Kidney (tissue), 22 donors: ENCODE measurements at places on chromosomes 7 and 10. TPM values are rescaled to one million over a fixed set of nuclear protein-coding genes. Genes with fewer than 3 reads are reported as not detected.

BTRC gene
- 18.0 TPM for total RNA-seq

SLC16A12 gene
- 38.8 TPM for total RNA-seq

PIP gene
- 0.47 TPM for total RNA-seq

- DNase-seq, result peak; percentile 33
These were observed 24.0 kb downstream of the CCSER2 start for GRCh38 chr10:84352251-84352842.

GRCh38 chr7:901388-902154, 25.2 kb downstream of the GET4 start:
- DNase-seq, result peak; percentile 95

DNA sequence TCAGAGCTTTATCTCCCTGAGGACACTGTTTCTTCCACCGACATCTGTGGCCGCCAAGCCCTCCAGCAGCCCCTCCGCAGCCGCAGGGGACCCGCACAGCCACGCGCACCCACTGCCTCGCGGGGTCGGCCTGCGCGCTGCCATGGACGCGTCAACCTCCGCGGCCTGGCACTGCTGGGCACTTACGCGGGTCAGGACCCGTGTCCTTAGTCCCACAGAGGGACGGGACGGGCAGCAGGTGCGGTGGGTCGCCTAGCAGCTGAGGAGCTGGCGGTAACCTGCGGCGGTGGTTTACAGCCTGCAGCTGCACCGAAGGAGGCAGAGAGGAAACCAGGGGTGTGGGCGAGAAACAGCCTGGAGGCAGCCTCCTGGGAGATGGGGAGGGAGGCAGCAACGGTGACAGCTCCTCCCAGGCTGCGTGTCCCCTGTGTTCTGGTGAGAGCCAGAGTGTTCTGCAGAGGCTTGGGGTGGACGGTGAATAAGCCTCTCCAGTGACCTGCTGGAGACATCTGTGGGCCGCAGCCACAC, 61.3 kb downstream of the SEC61G start:
- no peak for DNase-seq

DNA sequence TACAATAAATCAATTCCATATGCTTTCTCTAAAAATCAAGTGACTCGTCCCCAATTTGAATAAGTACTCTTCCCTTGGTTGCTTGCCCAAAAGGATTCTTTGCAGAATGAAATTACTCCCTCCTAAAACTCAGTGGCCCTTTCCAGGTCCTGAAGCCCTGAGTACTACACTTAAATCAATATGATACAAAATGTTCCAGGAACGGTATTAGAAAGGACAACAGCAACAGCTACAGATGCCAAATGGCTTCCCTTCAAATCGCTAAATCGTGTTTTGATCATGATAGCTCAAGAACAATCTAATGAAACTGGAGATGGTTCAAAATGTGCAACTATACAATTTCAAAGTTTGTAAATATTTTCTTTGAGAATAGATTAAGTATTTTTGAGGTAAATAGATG, 59.4 kb downstream of the TPK1 start:
- DNase-seq, result no peak

- no peak for DNase-seq
These were observed 15.8 kb downstream of the SCIN start for GRCh38 chr7:12586271-12586670.

DNA sequence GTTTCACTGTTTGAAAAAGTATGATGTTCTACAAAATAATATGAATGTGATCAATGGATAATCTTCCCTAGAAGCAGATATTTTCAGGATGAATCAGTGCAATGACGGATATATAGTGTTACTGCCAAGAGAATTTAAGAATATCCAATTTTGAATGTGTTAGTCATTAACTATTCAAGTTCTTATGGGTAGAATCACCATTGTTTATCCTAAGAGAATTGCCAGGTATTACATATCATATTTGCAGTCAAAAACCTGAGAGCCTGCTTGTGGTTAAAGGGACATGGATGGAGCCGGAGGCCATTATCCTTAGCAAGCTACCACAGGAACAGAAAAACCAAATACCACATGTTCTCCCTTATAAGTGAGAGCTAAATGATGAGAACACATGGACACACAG, 26.9 kb downstream of the AHR start:
- no peak for DNase-seq
